Aorta (tissue), 5 donors: ENCODE measurements at places on chromosomes 3 and 15. TPM values are rescaled to one million over a fixed set of nuclear protein-coding genes. Genes with fewer than 3 reads are reported as not detected.
A peak's percentile ranks its signal among the peaks of the same experiment; 100 is the strongest.

Gene CXCR6
- 2.8 TPM for total RNA-seq

Gene SPSB4
- 2.0 TPM for total RNA-seq

Gene TRIM69
- total RNA-seq = 16.3 TPM

Gene GP9
- total RNA-seq = not detected

Gene ZNF620
- 5.1 TPM for total RNA-seq

Gene COLQ
- 18.7 TPM for total RNA-seq

Gene TTC21A
- 11.6 TPM for total RNA-seq

DNA sequence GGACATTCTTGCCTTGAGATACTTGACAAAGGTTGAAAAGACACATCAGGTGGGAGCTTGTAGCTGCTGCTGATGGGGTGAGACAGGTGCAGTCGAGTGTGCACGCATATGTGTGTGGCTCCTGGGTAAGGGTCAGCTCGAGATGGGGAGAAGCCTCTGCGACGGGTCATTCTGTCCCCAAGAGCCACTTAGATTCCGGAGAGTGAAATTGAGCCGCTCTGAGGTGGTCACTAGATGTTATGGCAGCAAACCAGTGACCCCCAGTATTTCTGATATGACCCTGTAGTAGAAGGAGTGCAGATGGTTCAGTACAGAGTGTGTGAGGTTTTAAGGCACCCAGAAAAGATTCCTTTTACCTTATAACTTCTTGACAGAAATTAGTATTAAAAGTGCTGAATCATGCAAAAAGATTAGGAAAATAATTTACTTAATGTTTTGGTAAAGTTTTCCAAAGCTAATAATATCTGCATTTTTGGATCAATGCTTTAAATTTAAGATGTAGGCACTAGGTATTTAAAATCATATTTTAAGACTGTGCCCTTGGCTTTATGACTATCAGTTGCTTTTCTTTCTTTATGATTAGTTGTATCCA lies 241.9 kb upstream of the TOPAZ1 start:
- no peaks in the 10 kb centered on the region for H3K27me3 ChIP-seq
- no peaks in the 10 kb centered on the region for H3K36me3 ChIP-seq
- H3K4me3 ChIP-seq = no peak overlapping the region

- H3K27me3 ChIP-seq = no peaks in the 10 kb centered on the region
- no peak overlapping the region for H3K4me3 ChIP-seq
- no peak overlapping the region for H3K27ac ChIP-seq
- H3K4me1 ChIP-seq = peaks cover 3% of the 10 kb centered on the region
Observed at GRCh38 chr3:34533451-34533850, 735.0 kb downstream of the PDCD6IP start.

- H3K4me3 ChIP-seq = no peak overlapping the region
- H3K4me1 ChIP-seq = no peaks in the 10 kb centered on the region
- no peak overlapping the region for H3K27ac ChIP-seq
- DNase-seq = no peak
- no peaks in the 10 kb centered on the region for H3K27me3 ChIP-seq
Observed at GRCh38 chr3:9271903-9272302, 22.5 kb upstream of the SRGAP3 start.

DNA sequence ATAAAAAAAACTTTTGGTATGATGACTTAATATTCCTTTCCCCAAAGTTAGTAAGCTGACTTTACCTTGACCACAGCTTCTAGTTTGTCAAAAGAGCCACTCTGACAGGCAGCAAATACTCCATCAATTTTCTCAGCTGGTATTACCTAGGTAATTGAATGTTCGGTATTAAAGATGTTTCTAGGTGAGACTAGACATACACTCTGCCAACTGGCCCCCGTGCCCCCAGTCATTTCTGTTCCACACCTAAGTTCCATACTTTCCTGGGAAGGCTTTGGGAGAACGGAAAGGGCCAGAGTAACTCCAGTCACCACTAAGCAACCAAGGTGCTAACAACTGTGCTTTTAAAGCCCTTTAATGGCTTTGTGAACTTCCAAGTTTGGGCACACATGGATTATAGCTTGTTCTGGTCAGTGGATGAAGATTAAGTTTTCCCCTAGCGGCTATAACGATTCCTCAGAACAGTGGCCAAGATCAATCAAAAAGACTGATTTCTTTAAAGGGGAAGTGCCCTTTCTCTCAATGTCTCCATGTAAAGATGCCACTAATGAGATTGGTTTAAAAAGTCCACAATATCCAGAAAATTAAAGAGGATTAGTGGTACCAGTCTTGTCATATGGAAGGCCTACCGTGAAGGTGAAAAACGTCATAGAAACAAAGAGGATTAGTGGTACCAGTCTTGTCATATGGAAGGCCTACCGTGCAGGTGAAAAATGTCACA lies 7.0 kb downstream of the EIF4A2 start:
- peaks cover 8% of the 10 kb centered on the region for H3K4me1 ChIP-seq
- H3K27me3 ChIP-seq = no peaks in the 10 kb centered on the region
- DNase-seq = no peak
- no peak overlapping the region for H3K4me3 ChIP-seq

GRCh38 chr15:86608461-86609205 lies 529.0 kb downstream of the AGBL1 start:
- no peak overlapping the region for H3K27ac ChIP-seq
- H3K36me3 ChIP-seq = no peaks in the 10 kb centered on the region
- no peaks in the 10 kb centered on the region for H3K4me1 ChIP-seq
- no peak for DNase-seq

GRCh38 chr15:50024281-50024680 lies 94.8 kb downstream of the ATP8B4 start:
- no peaks in the 10 kb centered on the region for H3K4me1 ChIP-seq
- no peaks in the 10 kb centered on the region for H3K27me3 ChIP-seq
- DNase-seq = no peak

- H3K36me3 ChIP-seq = no peaks in the 10 kb centered on the region
- no peak for DNase-seq
- no peak overlapping the region for H3K27ac ChIP-seq
- no peaks in the 10 kb centered on the region for H3K4me1 ChIP-seq
Observed at GRCh38 chr3:1962396-1963088, 136.1 kb upstream of the CNTN4 start.

DNA sequence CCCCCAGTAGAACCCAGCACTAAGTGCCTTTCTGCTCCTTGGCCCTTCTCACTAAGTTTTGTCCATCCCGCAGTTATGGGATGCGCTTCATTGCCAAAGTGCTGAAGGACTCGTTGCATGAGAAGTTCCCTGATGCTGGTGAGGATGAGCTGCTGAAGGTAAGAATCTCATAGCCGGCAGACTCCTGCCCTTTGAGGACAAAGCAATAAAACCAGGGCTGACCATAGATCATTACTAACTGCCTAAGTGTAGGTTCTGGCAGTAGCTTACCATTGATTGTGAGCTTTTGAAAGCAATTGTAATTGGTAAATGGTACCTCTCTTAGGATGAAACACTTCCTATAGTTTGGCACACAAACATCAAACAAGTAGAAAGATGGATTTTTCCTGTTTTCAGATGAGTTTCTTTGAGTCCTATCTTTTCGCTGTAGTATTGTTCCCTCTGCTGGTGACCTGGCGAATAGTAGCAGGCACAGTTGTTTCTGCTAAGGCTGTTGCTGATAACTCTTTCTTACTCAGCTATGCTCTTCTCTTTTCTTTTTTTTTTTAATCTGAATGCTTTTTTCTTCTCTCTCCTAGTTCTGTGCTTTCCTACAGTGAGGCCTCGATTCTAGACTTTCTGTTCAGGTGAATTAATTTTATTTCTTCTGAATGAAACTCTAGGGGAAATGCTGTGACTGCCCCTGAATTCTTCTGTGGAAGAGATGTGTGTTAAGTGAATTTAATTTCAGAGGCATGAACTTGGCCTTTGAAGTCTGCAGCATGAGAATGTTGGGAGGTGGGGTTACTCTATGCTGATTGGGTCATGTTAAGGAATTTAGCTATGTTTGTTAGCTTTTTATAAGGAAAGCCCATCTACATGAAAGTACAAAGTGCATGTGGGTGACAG lies 47.4 kb upstream of the CRTC3 start:
- H3K4me3 ChIP-seq = no peak overlapping the region
- no peak overlapping the region for H3K27ac ChIP-seq
- H3K36me3 ChIP-seq = no peaks in the 10 kb centered on the region
- no peak for DNase-seq
- no peaks in the 10 kb centered on the region for H3K27me3 ChIP-seq
- H3K4me1 ChIP-seq = no peaks in the 10 kb centered on the region

DNA sequence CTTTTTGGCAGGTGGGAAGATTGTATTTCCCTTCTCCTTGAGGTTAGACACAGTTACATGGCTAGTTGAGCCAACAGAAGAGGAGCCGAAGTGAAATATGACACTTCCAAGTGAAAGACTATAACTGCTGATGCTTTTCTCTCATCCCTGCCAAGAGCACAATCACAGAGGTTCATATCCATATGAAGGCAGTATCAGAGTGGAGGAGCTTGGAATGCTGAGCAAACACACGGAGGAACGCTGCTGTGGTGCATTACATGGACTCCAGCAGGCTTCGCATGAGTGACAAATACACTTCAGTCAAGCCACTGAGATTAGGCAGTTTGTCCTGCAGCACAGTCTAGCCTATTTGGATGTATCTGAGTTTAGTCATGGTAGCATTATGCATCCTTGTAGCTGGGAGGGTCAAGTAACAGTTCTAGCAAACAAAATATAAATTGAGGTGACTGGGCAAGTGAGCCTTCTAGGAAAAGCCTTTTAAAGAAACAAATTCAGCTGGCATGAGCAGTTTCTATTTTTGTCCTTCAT lies 5.4 kb downstream of the IQCF6 start:
- no peak overlapping the region for H3K4me3 ChIP-seq
- no peaks in the 10 kb centered on the region for H3K4me1 ChIP-seq
- DNase-seq = no peak
- no peaks in the 10 kb centered on the region for H3K36me3 ChIP-seq
- H3K27ac ChIP-seq = no peak overlapping the region

- H3K4me3 ChIP-seq = no peak overlapping the region
- no peak overlapping the region for H3K27ac ChIP-seq
- no peaks in the 10 kb centered on the region for H3K4me1 ChIP-seq
- no peaks in the 10 kb centered on the region for H3K36me3 ChIP-seq
Observed at GRCh38 chr3:110929816-110930215, 141.8 kb upstream of the NECTIN3 start.

GRCh38 chr3:40766396-40766795 lies 241.6 kb downstream of the ZNF621 start:
- H3K4me1 ChIP-seq = peaks cover 2% of the 10 kb centered on the region
- H3K27me3 ChIP-seq = no peaks in the 10 kb centered on the region
- DNase-seq = no peak
- no peaks in the 10 kb centered on the region for H3K36me3 ChIP-seq
- H3K27ac ChIP-seq = no peak overlapping the region

- no peaks in the 10 kb centered on the region for H3K36me3 ChIP-seq
- no peak for DNase-seq
- no peaks in the 10 kb centered on the region for H3K4me1 ChIP-seq
- no peak overlapping the region for H3K27ac ChIP-seq
- H3K27me3 ChIP-seq = no peaks in the 10 kb centered on the region
Observed at GRCh38 chr15:49066372-49066771, 20.1 kb upstream of the SECISBP2L start.

DNA sequence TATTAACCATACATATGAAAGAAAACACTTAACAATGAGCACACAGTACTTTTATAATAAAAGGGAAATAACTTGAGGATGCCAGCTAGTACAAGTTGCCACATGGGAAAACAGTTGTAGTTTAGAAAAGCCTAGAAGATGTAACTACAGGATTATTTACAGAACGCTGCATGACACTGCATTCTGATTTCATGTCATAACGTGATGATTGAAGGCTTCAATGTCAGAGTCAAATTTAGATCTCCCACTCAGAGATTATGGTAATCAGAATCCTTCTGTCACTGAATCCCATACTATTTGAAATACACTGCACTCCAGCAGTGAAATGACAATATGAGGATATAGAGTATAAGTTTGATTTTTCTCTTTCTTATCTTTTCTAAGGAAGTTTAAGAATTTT lies 253.9 kb upstream of the LRRN1 start:
- no peaks in the 10 kb centered on the region for H3K27me3 ChIP-seq
- no peaks in the 10 kb centered on the region for H3K4me1 ChIP-seq
- no peak overlapping the region for H3K27ac ChIP-seq
- no peak overlapping the region for H3K4me3 ChIP-seq
- H3K36me3 ChIP-seq = no peaks in the 10 kb centered on the region
- no peak for DNase-seq

- H3K27ac ChIP-seq = no peak overlapping the region
- H3K4me1 ChIP-seq = no peaks in the 10 kb centered on the region
- no peak overlapping the region for H3K4me3 ChIP-seq
Observed at GRCh38 chr3:174784206-174784934, 74.8 kb upstream of the NAALADL2 start.

GRCh38 chr3:52401551-52401950 lies 43.4 kb downstream of the SEMA3G start:
- DNase-seq = peak; percentile 17
- H3K4me1 ChIP-seq = no peaks in the 10 kb centered on the region
- H3K4me3 ChIP-seq = no peak overlapping the region
- no peak overlapping the region for H3K27ac ChIP-seq
- no peaks in the 10 kb centered on the region for H3K36me3 ChIP-seq
- no peaks in the 10 kb centered on the region for H3K27me3 ChIP-seq

GRCh38 chr3:87247430-87247773 lies 20.3 kb downstream of the CHMP2B start:
- no peak overlapping the region for H3K4me3 ChIP-seq
- DNase-seq = no peak
- no peaks in the 10 kb centered on the region for H3K27me3 ChIP-seq
- no peaks in the 10 kb centered on the region for H3K36me3 ChIP-seq

GRCh38 chr3:124131580-124131979 lies 139.7 kb upstream of the ROPN1 start:
- H3K36me3 ChIP-seq = no peaks in the 10 kb centered on the region
- peaks cover 17% of the 10 kb centered on the region for H3K4me1 ChIP-seq
- no peaks in the 10 kb centered on the region for H3K27me3 ChIP-seq
- no peak overlapping the region for H3K4me3 ChIP-seq
- DNase-seq = no peak

- peaks cover 12% of the 10 kb centered on the region for H3K4me1 ChIP-seq
- peak overlapping the region; percentile 96 for H3K27ac ChIP-seq
- H3K27me3 ChIP-seq = no peaks in the 10 kb centered on the region
- H3K4me3 ChIP-seq = no peak overlapping the region
Observed at GRCh38 chr3:149634072-149634471, 23.8 kb downstream of the WWTR1 start.

- no peaks in the 10 kb centered on the region for H3K27me3 ChIP-seq
- no peak overlapping the region for H3K4me3 ChIP-seq
- no peak overlapping the region for H3K27ac ChIP-seq
- peaks cover 34% of the 10 kb centered on the region for H3K36me3 ChIP-seq
- no peaks in the 10 kb centered on the region for H3K4me1 ChIP-seq
Observed at GRCh38 chr3:40532252-40532651, 7.5 kb downstream of the ZNF621 start.
